ENCODE measurements at places on chromosomes 2 and 18.

DNA sequence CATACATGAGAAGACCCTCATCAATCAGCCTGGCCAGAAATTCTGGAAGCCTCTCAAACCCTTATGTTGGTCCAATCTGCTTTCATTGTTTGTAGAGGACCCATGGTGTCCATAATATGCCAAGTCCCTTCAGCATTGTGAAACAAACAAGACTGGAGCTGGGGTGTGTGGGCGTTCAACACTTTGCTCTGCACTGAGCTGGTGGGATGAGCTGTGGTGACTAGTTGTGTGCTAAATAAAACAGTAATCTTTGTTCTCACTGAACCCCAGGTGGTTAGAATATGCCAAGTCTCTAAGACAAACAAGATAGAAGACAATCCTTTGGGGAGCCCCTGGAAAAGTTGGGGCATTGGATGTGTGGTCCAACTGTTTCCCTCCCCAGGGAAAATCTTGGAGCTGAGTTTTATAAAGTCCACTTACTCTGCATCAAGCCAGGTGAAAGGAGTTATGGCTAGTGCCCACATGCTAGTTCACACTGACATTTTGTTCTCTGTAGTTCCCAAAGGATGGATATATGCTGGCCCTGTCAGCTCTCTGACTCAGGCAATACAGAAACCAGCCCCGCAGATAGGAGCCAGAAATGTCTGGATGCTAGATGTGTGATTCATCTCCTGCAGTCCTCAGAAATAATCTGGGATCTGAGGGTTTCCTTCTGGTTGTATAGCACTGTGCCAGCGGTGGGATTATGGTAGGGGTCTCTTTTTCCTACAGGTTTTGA lies 260.2 kb downstream of the TMX3 start:
- DNase-seq, result no peak

- DNase-seq, result no peak
Measured at GRCh38 chr2:196390243-196391148, 219.1 kb upstream of the STK17B start.

GRCh38 chr2:129142465-129142864 lies 823.8 kb upstream of the HS6ST1 start:
- DNase-seq, result no peak

GRCh38 chr2:65539633-65540032 lies 107.2 kb upstream of the SPRED2 start:
- DNase-seq, result peak; percentile 45

- peak; percentile 57 for DNase-seq
Measured at GRCh38 chr2:167475791-167476190, 587.5 kb downstream of the XIRP2 start.

GRCh38 chr18:48850822-48851598 lies 99.8 kb downstream of the SMAD7 start:
- peak; percentile 57 for DNase-seq

DNA sequence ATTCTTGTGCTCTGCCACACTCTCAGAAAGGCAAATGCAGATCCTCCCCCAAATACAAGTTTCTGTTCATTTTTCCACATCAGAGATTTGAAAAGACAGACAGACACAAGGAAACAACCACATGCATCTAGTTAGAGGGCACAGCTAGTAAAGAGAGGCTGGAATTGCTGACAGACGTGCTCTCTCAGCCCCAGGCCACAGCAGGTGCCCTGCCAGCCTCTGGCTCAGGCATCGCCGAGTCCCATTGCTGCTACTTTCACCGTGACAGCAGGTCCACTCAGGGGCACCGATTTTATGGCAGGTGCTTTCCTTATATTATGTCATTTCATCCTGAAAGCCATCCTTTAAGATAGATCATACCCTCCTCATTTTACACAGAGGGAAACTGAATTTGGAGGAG lies 507.5 kb downstream of the EIPR1 start:
- DNase-seq, result no peak

- no peak for DNase-seq
Measured at GRCh38 chr2:138475277-138475776, 26.2 kb upstream of the SPOPL start.

- no peak for DNase-seq
Measured at GRCh38 chr2:32342801-32343200, 14.0 kb upstream of the BIRC6 start.

DNA sequence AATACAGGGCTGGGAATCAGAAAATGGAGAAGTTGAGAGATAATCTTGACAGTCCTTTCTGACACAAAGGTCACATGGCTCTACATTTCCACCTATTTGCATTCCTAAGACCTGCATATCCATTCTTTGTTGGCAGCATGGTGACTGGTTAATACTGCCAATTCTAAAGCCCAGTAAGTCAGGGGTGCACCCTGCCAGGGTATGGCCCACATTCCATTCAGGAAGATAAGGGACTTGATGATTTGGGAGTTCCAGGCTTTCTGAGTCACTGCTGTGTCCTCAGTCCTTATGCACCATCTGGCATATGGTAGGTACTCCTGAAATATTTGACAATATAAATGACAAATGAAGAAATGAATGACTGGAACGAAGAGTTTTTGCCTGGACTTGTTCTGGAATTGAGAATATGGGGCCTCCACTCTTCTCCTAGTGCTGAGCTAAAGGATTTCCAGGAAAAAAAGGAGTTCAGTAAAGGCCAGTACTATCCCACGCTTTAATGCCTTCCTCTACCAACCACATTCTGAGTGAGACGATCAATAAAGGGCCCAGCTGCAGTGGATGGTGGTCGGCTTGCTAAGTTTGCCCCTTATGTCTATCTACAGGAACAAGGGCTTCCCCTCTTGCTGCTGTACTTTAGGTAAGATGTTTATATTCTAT lies 31.7 kb upstream of the EIF2AK3 start:
- no peak for DNase-seq

DNA sequence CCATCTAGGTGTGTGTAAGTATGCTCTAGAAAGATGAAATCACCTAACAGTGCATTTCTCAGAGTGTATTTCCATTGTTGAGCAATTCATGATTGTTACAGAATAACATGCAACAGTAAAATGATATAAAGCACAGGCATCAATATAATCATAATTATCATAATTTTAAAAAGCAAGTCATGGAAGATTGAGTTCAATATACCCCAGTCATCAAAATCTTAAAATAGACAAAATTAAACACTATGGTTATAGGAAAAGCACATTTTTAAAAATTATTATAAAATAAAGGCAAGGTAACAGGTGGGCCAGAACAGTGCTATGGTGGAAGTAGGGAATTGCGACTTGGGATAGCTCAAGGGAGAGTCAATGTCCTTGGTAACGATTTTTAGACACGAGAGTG lies 555.4 kb upstream of the VRK2 start:
- no peak for DNase-seq

DNA sequence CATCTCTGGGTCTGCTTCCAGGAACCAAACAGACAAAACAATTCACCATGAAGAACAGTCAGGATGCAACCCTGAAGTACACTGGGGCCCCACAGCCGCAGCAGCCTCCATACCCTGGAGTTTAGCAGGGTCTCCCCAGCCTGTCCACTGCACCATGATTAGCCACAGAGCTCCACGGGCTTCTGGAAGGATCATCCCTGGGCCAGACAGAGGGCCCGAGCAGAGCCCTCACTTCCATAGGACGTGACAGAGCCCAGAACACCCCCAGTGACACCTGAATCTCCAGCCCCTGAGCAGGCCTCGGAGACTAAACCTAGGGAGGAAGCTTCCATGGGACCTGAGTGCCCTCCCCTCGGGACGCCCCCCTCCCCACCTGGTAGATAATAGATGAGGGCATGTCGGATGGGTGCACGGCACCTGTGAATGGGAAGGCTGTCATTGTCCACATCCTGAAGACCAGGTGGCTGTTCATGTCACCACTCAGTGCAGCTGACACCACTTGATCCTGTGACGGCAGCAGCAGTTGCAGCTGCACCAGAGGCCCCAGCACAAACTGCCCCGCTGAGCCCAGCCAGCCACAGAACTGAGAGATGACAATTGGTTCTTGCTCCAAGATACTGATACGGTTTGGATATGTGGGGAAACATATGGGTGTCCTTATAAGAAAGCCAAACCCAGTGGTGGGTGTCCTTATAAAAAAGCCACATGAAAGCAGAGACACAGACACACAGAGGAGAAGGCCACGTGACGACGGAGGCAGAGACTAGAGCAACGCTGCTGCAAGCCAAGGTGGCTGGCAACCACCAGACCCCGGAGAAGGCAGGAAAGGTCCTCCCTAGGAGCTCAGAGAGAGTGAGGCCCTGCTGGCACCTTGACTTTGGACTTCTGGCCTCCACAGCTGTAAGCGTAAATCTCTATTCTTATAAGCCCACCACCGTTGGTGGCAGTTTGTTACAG lies 23.2 kb downstream of the KIF1A start:
- no peak for DNase-seq

- DNase-seq, result no peak
Measured at GRCh38 chr2:219286436-219287115, 7.4 kb downstream of the DNAJB2 start.

DNA sequence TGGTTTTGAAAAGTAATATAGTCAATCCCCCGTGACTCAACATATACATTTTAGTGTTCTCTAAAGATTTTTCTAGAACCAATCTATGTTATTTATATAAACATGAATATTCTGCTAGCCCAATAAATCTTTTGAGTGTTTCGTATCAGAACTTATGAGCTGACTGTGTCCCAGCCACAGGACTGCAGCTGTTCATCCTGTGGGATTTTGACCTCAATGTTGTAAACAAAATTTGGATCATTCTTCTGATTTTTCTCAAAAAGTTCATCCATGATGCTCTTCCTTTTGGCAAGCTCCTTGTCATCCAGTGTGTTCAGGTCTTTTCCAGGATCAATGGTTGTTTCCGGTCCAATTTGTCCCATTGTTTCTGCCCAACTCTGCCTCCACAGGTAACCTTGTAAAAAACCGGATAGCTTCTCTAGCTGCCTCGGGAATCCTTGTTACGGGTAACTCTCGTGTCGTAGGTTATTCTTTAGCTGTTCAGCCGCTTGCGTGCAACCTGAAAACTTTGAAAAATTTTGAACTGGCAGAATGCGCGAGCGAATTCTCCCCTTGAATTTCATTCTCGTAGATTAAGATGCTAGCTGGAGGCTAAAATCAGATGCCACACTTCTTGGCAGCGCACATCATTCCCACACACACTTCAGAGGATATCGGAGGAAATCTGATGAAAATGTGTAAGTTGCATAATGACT lies 195.2 kb downstream of the SH3BP4 start:
- no peak for DNase-seq

DNA sequence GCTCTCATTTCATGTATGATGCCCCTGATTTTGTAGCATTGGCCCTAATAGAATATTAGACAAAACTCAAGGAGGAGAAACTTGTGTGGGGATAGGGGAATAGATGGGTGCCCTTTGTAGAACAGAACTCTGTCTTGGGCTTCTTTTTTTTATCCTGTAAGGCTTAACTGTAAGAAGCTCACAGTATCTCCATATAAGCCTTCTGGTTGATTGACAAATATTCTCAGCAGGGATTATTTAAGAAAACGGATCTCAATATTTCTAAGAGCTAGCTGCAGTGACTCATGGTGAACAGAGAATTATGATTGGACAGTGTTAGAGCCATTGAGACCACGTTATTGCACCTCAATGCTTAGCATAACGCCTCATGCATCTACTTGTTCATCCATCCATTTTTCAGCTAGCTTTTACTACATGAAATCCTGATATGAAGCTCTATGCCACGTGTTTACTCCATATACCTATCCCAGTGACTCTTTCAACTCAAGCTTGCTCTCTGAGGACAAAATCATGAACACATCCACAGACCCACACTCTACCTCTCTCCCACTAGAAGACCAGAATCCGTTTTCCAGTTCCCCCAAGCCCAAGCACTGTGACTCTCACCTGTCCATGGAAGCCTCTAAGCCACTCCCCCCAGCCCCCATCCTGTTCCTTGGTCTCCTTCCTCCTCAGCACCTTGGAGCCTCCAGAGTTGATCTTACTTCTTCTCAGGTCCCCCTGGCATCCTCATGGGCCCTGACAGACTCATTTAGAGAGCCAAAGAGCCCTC lies 99.2 kb downstream of the BCL2L11 start:
- no peak for DNase-seq

DNA sequence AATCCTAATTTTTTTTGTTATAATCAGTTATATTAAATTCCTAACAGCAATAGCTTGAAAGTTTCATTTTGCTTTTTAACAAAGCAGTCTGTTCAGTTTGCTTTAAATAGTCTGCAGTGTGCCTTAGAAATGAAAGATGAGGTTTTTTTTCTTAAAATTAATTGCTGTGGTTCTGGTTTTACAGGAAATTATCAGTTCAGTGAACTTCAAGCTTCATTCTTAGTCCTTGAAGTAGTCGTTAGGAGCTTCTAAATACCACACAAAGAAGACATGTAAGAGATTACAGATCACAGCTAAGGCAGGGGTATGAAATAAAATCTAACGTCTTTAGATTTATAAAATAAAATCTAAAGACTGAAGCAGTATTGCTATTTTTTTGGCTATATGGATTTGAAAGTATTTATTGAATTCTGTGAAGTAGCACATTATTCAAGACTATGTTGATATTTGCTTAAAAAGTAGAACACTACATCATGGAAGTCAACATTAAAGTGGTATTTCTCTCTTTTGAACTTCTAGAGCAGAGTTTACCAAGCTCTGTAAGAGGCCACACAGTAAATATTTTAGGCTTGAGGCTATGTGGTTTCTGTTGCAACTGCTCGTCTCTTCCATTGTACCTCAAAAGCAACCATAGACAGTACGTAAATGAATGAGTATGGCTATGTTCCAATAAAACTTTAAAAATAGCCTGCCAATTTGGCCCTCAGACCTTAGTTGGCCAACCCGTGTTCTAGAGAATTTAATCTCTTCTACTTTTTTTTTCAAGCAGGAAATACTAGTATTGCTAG lies 81.5 kb upstream of the STON1 start:
- no peak for DNase-seq

DNA sequence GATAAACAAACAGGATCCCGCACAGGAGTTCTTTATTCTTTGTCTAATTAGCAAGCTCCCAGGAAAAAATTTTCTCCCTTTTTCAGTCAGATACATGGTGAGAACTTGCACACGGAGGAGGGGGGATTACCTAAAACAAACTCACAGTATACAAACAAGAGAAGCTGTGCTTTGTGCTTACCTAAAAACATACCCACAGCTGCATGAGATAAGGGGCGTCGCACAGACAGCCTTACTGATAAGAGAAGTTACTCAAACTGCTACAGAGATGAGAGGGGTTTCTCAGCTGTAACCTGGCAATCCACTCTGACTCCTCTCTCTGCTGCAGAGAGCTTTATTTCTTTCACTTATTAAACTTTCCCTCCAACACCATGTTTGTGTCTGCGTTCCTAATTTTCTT lies 32.9 kb upstream of the ST3GAL5 start:
- no peak for DNase-seq

DNA sequence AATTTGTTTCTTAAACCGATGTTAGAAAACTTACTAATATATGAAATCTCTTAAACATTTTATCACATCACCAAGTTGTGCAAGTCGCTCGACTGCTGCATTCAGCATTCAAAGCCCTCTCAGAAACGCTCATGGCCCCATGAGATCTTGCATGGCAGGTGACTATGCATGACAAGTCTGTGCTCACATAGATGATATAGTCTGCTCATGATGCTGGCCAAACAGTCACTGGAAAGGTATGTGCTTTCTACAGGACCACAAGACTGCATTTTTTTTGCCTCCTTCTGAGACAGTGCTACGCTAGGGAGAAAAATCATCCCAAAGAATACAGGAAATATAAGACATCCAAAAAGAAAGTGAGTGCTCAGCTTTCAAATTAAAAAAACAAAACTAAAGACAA lies 98.3 kb upstream of the ZBTB14 start:
- no peak for DNase-seq

GRCh38 chr2:174518395-174518794 lies 31.6 kb upstream of the GPR155 start:
- no peak for DNase-seq

GRCh38 chr2:2400286-2401038 lies 69.4 kb upstream of the MYT1L start:
- no peak for DNase-seq

GRCh38 chr2:31337197-31337596 lies 77.3 kb downstream of the XDH start:
- no peak for DNase-seq
